Activated CD4-positive, alpha-beta T cell treated with anti-CD3 and anti-CD28 coated beads, Interleukin-2, amount 50 U/mL, for 4 hours (primary cell): ENCODE measurements at places on chromosomes 5 and 9.
A peak's percentile ranks its signal among the peaks of the same experiment; 100 is the strongest.

DNA sequence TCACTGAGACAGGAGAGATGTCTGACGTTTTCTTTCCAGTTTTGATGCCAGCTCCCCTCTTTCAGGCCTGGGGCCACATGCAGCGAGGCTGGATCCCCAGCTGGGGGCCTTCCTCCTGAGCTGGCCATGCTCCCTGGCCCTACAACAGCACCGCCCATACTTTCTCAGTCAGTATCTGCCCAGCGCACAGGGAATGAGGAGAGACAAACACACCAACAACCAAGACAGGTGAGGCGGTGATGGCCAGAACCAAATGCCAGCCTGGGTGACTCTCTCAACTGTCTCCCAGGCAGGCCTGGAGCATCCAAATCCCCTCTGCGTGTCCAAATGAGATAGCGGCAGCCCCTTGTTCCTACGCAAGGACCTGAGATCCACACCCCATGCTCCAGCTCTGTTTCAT is 109.6 kb downstream of the ROR2 start:
- DNase-seq: no peak

GRCh38 chr5:93191035-93191817 is 389.8 kb downstream of the NR2F1-AS1 start:
- DNase-seq: no peak

- no peak for DNase-seq
Observed at GRCh38 chr5:3198074-3198449, 397.6 kb upstream of the IRX1 start.

GRCh38 chr5:142235050-142235797 is 89.6 kb downstream of the SPRY4 start:
- peak; percentile 30 for DNase-seq

DNA sequence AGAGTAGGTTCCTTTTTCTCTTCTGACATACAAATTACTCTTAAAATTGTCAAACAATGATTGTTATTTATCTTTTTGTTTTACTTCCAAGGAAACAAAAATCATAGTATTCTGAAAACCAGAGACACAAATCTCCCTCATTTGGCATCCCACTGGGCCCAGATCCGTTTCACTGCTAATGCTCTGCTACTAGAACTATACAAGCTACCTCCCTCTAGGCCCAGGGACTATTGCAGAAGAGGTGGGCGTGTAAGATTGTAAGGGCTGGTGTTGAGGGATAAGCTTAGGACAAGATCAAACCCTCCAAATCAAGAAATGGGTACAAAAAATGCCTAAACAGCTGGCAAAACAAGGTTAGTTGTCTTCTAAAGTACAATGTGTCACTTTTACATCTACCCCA is 928.9 kb upstream of the CDH10 start:
- no peak for DNase-seq

GRCh38 chr5:97842687-97843086 is 659.6 kb upstream of the RIOK2 start:
- DNase-seq: no peak

DNA sequence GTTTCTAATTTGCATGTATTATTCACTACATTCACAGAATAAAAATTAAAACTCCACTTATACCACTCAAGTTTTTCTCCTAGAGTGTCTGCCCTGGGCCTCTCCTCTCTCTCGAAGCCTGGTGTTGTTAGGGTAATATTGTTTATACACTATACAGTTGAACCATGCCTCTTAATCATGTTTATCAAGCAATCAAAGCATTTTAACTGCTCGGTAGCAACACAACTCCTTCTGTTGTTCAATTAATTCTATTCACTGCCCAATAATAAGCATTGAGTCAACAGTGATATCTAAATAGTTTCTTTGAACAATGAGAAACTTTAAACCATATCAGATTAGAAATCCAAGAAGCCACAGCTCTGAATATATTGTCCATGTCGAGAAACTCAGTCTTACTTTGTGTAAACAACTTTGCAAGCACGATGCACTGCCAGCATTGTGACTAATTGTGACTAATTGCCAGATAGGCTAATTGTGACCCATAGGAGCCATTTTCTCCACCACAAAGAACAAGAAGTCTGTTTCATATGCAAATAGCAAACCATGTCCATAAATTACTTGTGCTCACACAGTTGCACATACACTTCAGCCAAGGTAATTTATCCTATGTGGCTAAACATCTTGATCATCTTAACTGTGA is at the start of gene DNAH5:
DNAH5 (minus strand) TSS at position 129 of the 640 bp plus-strand sequence. CDS start 250 bp downstream, outside the sequence.
- DNase-seq: no peak

GRCh38 chr9:93045521-93045920 is 13.0 kb upstream of the SUSD3 start:
- no peak for DNase-seq

GRCh38 chr9:123743737-123744136 is 186.2 kb downstream of the DENND1A start:
- DNase-seq: no peak

GRCh38 chr9:76336027-76336426 is 58.2 kb downstream of the RFK start:
- DNase-seq: no peak

- no peak for DNase-seq
Observed at GRCh38 chr9:127676638-127677037, 30.1 kb upstream of the CFAP157 start.

- DNase-seq: no peak
Observed at GRCh38 chr9:20414150-20414549, 208.1 kb downstream of the MLLT3 start.

- DNase-seq: no peak
Observed at GRCh38 chr9:34634551-34635248, 2.9 kb downstream of the SIGMAR1 start.

- DNase-seq: no peak
Observed at GRCh38 chr9:12880406-12881015, 105.7 kb downstream of the LURAP1L start.

DNA sequence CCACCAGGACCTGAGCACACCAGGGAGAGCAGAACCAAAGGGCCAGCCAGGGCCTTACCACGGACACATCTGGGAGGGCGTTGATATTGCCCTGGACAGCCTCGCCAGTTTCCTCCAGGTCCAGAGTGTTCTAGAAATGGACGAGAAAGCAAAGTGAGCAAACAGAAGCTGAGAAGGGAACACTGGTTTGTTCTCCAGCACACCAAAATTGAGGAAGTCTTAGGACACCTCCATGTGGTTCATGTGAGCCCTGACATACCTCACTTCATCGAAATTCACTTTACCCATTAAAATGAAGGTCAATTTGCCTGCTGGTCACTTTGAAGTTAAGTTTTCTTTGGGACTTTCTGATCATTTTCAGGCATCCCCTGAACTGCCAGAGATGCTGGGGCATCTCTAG is 20.1 kb upstream of the AKNA start:
- no peak for DNase-seq

DNA sequence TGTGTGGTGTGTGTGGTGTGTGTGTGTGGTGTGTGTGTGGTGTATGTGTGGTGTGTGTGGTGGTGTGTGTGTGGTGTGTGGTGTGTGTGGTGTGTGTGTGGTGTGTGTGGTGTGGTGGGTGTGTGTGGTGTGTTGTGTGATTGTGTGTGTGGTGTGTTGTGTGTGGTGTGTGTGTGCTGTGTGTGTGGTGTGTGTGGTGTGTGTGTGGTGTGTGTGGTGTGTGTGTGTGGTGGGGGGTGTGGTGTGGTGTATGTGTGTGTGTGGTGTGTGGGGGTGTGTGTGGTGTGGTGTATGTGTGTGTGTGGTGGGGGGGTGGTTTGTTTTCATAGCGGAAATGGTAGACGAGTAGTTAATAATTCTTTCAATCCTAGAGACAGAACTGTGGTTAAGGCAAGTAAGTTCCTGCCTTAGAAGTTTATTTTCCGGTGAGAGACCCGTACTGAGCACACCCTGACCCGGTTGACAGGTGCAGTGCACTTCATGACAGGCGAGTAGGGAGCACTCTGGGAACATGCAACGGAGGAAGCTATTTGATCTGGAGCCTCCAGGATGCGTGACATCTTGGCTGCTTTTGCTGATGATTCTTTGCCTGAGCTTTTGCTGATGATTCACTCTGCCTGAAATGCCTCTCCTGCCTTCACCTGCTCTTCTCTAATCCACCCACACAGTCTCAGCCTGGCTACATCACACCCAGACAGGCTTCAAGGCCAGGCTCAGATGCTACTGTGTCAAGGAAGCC is 21.7 kb upstream of the FAT2 start:
- peak; percentile 50 for DNase-seq

- no peak for DNase-seq
Observed at GRCh38 chr5:140568443-140569063, 3.9 kb downstream of the SLC35A4 start.

DNA sequence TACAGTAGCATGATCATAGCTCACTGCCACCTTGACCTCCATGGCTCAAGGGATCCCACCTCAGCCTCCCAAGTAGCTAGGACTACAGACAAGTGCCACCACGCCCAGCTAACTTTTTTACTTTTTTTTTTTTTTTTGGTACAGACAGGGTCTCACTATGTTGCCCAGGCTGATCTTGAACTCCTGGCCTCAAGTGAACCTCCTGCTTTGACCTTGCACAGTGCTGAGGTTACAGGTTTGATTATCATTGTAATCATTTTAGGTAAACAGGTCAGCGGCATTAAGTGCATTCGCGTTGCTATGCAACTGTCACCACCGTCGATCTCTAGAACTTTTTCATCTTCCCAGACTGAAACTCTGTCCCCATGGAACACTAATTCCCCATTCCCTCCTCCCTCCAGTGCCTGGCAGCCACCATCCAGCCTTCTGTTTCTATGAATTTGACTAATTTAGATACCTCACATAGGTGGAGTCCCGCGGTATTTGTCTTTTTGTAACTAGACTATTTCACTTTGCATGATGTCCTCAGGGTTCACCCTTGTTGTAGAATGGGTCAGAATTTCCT is 5.8 kb upstream of the CARD19 start:
- DNase-seq: no peak

DNA sequence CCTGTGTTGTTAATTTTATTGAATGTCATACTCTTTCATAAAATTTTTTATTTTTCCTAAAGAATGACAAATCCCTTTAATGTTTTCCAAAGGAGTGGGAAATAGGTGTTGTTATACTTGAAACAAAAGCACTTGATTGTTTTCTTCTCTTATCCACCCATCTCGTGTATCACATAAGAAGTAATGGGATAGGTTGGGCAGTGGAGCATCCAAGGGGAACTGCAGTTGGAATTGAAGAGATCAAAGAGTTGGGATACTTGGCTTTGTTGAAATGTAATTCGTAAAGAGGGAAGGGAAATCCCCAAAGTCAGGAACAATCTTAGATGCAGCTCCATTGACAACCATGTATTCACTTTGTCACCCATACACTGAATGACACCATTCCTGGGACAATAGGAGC is 148.0 kb downstream of the PCSK5 start:
- no peak for DNase-seq

GRCh38 chr5:6718718-6719117 is 5.5 kb downstream of the TENT4A start:
- no peak for DNase-seq

- no peak for DNase-seq
Observed at GRCh38 chr9:89419978-89420394, 77.9 kb downstream of the SEMA4D start.

- no peak for DNase-seq
Observed at GRCh38 chr5:175215906-175216305, 228.1 kb downstream of the DRD1 start.

DNA sequence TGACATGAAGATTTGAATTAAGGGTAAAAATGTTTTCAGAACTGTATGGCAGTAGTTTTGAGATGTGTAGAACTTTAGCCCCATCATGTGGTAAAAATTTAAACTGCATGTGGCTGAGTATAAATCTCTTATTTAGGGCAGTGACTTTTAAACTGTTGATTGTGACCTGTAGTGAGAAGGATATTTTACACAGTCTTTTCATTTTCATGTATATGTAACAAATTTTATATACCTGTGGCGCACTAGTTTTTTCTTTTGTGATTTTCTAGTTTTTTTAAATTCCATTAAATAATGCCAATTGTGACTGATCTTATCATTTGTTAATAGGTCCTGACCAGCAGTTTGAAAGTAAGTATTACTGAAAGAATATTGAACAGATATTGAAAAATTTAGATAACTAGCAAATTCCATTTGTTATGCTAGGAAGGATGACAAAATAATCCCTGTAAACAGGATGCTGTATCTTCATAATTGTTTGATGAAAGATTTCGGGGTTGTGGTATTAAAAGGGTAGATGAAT is 47.2 kb downstream of the GPBP1 start:
- DNase-seq: no peak

- no peak for DNase-seq
Observed at GRCh38 chr5:14397717-14398116, 183.9 kb upstream of the OTULINL start.

DNA sequence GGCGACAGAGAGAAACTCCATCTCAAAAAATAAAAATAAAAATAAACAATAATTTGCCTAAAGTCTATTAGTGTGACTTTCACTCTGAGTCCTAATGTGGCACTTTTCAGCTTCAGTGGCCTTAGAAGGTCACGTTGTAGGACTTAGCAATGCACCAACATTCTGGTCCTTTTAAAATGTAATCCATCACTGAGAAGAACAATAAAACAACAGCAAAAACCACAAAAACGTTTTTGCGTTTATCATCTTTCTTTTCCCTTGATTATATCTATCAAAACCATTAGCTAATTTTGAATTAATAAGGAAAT is 190.1 kb upstream of the ZNF608 start:
- no peak for DNase-seq

DNA sequence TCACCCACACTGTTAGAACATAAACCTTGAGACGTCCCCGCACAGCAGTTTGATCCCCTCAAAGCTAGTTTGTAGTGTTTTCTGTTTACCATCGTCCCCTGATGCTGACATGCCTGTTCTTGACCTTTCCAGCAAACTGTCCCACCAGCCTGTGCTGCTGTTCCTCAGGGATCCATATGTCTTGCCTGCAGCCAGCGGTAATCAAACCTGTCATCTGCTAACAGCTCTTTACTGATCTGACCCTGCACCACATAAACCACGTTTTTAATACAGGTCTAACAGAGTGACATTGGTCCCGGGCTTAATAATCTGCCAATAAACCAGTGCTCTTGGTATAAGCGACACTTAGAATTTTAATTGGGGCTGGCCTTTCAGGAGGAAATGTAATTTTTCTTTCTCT is 34.7 kb downstream of the PPIC start:
- no peak for DNase-seq

- DNase-seq: no peak
Observed at GRCh38 chr5:132271251-132272246, 14.1 kb downstream of the PDLIM4 start.

- no peak for DNase-seq
Observed at GRCh38 chr9:94534901-94535300, 20.0 kb upstream of the PCAT7 start.

DNA sequence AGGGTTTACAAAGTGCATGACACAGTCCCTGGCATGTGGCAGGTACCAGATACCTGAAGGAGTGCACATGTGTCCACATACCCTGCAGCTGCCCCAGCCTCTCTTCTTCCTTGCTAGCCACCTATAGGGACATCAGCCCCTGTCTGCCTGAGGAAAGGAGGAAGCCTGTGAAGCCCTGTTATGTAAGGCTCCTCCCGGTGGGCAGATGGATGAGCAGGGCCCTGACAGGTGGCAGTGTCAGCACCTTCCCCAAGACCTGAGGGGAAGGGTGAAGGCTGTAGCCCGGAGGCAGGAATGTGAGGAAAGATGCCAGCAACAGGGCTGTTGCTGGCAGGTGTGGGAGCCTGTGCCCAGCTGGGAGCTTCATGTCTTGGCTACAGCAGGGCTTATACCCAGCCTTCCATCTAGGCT is 21.7 kb downstream of the TCF7 start:
- no peak for DNase-seq

- DNase-seq: no peak
Observed at GRCh38 chr9:87698069-87698809, 27.7 kb upstream of the CTSL start.

GRCh38 chr9:13621872-13622564 is 342.5 kb upstream of the MPDZ start:
- no peak for DNase-seq
